ENCODE measurements at places on chromosomes 1 and 21.

DNA sequence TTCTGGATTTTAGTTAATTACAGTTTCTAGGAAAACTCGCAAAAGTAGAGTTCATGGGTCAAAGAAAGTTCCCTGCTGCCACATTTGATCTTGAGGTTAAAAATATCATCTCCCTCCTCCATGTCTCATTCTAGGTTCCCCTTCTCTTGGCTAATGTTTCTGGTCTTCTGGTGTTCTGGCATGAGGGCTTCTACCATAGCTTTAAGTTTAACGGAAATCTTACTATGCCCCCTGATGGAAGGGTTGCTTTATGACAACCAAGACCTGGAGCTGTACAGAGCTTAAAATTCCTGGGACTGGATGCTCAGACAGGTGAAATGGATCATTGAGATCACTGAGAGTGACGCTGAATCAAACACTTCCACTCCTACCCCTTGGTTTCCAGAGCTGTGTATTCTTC lies 1881.7 kb downstream of the MRPL39 start:
- DNase-seq, result no peak

- DNase-seq, result no peak
Observed at GRCh38 chr1:213723187-213723586, 264.6 kb upstream of the PROX1 start.

- no peak for DNase-seq
Observed at GRCh38 chr1:51738681-51739080, 121.8 kb downstream of the OSBPL9 start.

- DNase-seq, result peak; percentile 87
Observed at GRCh38 chr1:35268282-35269200, at the start of gene ZMYM4. Gene ZMYM4 (plus strand): TSS chr1:35268709. CDS start chr1:35269047, 338 bp downstream.

- DNase-seq, result no peak
Observed at GRCh38 chr1:87800006-87800405, 471.3 kb downstream of the LMO4 start.

GRCh38 chr1:240611619-240612480 lies at the start of gene GREM2:
Gene GREM2 (minus strand): TSS chr1:240612155. CDS start chr1:240493475, 118,680 bp downstream.
- peak; percentile 53 for DNase-seq

GRCh38 chr1:1305300-1306069 lies 2.2 kb downstream of the ACAP3 start:
- no peak for DNase-seq

DNA sequence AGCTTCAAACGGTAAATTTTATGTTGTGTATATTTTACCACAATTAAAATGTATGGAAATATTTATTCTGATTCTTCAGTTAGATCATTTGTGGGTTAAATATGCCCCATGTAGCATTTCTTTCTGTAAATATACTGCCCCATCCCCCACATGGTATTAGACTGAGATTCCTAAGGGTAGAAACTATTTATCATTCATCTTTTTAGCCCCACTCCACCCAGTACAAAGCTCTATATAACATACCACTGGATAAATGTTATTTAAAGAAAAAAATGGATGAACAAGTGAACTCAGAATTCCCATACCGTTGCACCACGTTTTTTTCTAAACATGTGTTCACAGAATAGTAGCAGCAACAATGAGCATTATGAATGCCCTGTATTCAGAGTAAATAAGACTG lies 234.0 kb upstream of the IRF2BP2 start:
- DNase-seq, result no peak

DNA sequence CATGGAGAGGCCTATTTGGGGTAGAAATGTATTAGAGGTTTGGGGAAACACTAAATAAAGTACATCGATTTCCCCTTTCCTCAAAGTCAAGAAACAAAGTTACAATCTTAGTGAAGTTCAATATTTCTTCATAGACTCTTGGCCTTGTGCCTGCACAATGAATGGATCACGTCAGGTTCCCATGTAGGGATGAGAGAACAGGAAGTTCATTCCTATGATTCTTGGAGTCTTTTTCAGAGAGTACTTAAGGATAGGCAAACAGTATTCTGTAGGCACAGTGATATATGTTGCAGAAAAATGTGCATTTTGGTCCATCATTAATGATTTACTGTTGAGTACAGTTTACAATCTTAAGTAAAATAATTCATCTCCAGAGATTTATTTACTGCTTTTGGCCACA lies 275.5 kb downstream of the RGS7 start:
- no peak for DNase-seq

DNA sequence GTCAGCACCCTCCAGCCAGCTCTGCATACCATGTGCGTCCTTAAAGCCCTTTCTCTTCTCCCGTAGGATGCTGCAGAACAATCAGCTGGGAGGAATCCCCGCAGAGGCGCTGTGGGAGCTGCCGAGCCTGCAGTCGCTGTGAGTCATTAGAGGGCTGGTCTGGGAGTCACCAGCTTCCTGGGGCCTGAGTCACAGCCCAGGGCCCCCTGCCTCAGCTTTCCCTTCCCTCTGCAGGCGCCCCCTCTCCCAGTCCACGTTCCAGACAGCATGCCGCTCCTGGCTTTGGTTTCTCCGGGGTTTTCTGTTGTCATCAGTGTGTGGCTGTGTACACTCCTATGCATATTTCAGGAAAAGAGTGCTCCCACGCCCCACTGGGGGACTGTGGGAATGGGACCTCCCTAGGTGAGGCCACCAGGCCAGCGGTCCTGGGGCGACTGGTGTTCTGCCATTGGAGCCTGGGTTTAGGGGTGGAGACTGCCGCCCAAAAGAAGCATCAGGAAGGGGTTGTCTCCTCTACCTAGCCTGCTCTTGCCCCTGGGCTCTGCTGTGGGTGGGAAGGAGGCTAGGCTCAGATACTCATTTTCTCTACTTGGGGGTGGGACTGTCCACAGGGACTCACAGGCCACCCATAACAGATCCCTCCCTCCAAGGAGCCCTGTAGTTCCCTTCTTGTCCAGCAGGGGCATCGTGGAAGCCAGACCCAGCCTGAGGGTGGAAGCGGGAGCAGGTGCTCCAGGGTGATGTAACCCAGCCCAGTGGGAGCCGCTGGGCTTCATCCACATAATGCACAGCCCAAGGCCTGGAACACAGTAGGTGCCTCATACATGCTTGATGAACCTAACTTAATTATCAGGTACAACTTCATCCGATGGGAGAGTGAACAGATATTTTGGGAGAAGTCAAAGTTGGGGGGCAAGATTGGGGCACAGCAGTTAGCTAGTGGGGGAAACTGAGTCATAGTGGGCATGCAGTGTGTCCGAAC lies 42.5 kb downstream of the LGR6 start:
- DNase-seq, result peak; percentile 90

- no peak for DNase-seq
Observed at GRCh38 chr21:15992171-15992570, 262.4 kb downstream of the USP25 start.

GRCh38 chr1:23657659-23658275 lies 33.8 kb upstream of the RPL11 start:
- DNase-seq, result peak; percentile 84

DNA sequence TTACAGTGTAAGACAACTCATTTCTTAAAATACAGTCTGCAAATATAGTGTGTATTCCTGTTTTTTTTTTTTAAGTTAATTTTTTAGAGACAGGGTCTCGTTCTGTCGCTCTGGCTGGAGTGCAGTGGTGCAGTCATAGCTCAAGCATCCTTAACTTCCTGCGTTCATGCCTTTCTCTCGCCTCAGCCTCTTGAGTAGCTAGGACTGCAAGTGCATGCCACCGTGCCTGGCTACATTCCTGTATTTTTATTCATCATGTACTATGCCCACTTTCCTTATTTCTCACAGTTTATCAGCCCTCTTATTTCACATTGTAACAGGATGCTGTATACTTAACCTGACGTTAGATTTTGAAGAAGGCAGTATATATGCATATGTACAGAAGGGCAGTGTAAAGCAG lies 26.7 kb downstream of the MIER1 start:
- no peak for DNase-seq

- DNase-seq, result no peak
Observed at GRCh38 chr1:248625971-248626370, 8.9 kb downstream of the OR2T11 start.

DNA sequence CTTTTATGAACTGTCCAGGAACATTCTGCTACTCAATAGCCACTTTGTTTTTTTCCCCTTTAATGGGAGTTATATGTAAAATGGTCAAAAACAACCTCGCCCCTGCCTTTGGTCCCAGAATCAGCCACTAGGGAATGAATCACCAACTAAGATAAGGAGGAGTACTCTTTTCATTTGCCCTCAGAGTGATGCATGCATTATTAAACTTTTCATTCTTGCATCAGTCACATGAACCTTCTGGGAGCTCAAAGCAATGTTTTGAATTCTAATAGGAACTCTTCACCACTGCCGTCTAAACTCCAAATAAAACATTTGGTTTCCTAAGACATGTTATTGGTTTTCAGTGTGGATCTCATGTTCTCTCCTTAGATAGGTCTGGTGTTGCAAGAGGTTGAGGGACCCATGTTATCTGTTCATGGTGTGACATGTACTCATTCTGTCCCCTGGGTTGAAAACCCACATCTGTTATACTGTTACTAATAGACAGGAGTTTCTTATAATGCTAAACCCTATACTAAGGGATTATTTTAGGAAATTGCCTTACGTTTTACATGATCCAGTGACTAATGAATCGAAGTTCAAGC lies 17.8 kb upstream of the HSD17B7 start:
- DNase-seq, result no peak

DNA sequence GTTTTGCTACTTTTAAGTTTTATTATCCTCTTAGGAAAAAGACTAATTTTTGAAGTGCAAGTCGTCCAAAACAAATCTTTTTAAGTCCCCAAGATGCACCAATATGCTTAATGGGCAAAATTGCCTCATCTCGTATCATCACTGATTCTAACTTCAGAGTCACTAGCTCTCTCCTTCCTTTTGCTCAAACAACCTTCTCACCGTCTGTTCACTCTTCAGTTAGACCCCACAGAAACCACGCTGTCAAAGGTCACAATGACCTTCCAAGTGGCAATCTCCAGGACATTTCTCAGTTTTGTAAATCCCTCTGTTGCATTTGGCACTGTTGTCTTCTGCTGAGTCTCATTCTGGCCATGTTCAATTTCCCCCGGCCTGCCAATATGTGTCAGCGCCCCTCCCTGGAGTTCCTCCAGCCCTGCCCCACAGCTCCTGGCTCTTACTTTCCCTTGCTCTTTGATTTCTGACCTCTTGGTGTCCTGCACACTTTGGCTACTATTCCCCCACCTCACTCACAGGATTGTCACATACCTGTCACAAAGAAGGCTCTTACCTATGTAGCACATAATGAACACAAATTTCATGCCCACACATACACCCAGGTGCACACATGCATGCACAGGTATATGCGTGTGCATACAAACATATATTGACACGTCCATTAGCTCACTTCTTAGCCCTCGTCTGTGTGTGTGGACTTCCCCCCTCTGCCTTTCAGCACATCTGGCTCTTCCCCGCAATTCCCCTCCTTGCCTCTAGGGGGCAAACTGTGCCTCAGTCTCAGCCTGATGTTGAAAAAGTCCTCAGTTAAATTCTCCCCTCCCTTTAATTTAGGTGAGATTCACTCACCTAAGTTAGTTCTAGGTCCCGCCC lies 354.0 kb upstream of the DUSP10 start:
- peak; percentile 44 for DNase-seq

GRCh38 chr1:182122913-182123260 lies 61.4 kb upstream of the ZNF648 start:
- no peak for DNase-seq

GRCh38 chr1:22537441-22538139 lies 25.7 kb upstream of the EPHA8 start:
- no peak for DNase-seq

DNA sequence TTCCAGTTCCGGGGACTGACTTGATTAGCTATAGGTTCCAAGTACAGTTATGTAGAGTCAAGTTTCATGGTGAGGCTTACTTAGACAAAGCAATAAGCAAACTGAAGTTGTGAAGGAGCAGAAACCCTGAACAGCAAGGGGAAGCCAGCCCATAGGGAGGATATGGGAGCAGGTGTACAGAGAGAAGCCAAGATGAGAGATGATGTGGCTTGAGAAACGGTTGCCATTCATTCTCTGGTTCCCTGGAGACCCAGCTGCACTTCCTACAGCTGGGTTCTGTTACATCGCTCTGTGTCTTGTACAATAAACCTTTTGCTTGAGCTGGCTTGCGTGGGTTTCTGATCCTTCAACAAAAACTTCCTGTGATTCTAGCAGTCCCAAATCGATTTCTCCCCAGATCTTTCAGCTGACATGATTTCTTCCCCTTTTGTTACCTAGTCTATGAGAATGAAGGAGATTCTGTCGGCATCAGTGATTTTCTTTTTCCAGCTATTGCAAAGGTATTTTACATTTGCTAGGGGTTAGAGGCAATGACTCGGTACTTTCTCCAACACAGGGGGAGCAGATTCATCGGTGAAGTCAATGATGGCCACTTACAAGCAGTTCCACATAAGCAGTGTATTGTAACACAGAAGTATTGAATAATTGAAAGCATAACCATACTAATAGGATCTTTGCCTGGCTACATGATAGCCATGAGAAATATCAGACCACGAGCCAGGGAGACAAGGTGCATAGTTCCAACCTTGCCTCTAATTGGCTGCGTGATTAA lies 67.3 kb downstream of the URB2 start:
- no peak for DNase-seq

- no peak for DNase-seq
Observed at GRCh38 chr21:44647222-44647552, 973 bp downstream of the KRTAP10-11 start.

GRCh38 chr1:208344202-208344857 lies 100.1 kb upstream of the PLXNA2 start:
- no peak for DNase-seq

DNA sequence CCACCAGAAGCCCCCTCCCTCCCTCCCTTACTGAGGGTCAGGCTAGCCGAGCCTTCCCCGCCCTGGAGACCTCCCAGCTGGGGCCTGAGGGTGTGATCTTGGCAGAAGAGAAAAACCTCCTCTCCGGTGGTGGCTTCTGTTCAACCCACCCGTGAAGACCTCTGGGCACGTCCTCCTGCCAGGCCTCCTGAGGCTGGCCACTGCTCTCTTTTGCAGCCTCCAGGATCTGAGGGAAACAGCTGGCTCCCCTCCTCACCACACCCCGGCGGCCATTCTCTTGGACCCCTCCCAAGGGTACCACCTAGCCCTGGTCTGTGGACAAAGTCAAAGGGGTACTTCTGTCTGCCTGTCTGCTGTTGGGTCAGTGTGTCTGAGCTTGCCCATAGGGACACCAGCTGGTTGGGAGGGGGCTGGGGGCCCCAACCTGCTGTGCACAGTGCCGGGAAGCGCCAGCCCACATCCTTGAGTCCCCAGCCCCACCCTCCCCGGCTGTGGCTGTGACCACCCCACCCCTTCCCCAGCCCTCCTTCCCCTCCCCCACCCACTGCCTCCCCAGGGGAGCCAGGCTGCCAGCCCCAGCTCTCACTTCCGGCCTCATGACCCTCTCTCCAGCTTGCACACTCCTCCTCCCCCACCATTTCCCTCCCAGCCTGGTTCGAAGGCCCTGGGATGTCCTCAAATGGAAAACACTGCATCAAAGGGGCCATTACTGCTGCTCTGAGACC lies 48.1 kb downstream of the AHDC1 start:
- DNase-seq, result no peak

- no peak for DNase-seq
Observed at GRCh38 chr1:247400685-247401084, 15.3 kb upstream of the NLRP3 start.
